ENCODE measurements at places on chromosomes 16 and 17. TPM values are rescaled to one million over a fixed set of nuclear protein-coding genes. Genes with fewer than 3 reads are reported as not detected.

DNA sequence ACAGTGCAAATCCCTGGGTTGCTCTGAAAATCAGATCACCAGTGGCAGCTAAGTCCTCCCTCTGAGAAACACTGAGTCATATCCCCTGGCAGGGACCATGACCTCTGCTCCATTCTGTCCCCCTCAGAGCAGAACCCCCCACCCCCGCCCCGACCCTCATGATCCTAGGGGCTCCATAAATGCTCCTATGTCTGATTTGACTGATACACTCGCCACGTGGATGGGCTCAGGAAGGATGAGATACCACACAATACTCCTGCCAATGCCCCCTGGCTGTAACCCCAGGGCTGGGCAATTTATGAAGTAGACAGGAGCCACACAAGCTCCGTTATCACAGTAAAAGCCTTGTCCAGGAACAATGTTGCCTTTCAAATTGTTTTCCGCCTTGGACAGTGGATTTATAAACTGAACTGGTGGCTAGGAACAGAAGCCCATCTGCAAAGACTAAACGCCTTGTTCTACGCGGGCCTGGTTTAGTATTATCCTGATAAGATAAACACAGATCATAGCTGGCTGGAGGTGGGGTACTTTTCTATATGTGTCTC, 394.8 kb downstream of the SLC39A11 start:
- DNase-seq: no peak

- DNase-seq: peak; percentile 44
These were observed at the start of gene CPNE2 for GRCh38 chr16:57091975-57092785. Gene CPNE2, plus strand, starts transcription at chr16:57092583. Its CDS starts 18,160 bp downstream, at chr16:57110743.

Gene VMO1
- total RNA-seq: not detected

GRCh38 chr17:45814622-45815606, 29.8 kb upstream of the SPPL2C start:
- DNase-seq: no peak

- DNase-seq: no peak
These were observed 2.4 kb downstream of the UTS2R start for GRCh38 chr17:82373731-82374625.

GRCh38 chr16:17691899-17692176, 221.1 kb upstream of the XYLT1 start:
- no peak for DNase-seq

DNA sequence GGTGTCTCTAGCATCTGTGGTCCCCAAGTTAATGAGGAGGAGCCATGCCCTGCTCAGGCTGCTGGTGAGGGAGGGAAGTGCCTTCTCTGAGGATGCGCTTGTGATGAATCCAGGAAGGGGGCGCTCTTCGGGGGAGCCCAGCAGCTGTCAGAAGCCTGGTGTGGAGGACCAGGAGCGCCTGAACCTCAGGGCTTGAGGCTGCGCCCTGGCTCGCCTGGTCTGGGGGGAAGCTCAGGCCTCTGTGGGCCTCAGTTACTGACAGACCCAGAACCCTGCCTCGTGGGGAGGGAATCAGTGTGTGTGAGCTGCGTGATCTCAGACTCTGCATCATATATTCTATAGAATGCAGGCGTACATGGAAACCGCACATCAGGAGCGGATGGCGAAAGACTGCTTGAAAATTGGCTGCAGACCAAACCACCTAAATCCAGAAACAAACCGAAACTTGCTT, 126.1 kb downstream of the SEC14L1 start:
- DNase-seq: no peak

DNA sequence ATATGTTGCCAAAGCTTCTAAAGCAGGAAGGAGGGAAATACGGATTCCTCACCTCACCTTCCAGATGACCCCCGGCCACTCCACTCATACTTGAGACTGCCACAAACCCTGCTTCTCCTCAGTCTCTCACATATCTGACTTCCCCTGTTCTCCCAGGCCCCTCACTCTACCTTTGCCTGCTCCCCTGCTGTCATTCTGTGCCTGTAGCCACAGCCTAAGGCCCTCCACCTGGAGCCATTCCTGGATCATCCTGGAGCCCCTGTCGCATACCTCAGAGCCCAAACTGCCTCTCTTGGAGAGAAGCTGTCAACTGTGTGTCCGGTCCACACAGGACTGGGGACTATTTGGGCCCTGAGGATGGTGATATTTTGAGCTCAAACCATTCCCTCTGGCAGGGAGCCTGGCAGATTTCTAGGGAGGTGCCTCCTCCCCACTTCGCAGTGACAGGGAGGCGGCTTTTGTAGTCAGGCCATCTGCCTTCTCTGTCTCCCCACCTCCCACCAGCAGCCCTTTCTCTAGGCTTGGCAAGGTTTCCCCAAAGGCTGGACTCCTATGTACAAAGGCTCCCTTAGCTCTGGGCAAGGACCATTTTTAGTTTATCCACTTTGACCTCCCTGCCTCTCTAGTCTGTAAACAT, 2.3 kb upstream of the MED24 start:
- DNase-seq: no peak

Gene GPT2
- 18.1 TPM for total RNA-seq

Gene PLXDC1
- 4.5 TPM for total RNA-seq

DNA sequence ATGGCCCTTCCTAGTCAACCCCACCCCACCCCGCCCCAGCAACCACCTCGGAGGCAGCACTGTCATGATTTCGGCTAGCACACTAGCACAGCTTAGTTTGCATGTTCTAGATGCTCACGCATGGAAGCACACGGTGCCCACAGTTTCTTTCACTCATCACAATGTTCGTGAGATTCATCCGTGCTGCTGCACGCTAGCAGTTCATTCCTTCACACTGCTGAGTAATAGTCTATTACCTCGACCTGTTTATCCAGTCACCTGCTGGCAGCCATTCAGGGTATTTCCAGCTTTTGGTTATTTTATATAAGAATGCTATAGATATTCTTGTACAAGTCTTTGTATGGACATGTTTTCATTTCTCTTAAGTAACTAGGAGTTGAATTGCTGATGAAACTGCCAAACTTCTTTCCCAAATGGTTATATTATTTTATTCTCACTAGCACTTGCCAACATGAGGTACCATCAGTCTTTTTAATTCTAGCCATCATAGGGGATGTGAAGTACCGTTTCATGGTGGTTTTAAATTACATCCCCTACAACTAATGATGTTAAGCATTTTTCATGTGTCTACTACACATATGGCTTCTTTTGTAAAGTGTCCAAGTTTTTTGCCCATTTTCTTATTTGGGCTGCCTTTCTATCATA, 75.7 kb downstream of the CYTH1 start:
- DNase-seq: no peak

DNA sequence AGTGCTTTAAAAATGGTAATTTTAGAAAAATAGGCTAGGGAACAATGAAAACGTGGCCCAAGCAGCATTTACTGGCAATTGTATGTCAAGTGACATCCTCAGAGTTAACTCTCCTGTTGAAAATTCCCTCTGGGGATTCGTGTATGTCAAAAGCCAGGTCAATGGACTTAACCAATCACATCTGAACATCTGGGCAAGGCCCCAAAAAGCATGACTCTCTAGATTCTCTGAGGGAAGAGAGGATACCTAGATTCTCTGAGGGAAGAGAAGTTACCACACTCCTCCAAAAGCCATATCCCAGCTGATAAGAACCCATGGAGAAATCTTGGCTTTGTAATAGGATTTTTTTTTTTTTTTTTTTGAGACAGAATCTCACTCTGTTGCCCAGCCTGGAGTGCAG, 23.5 kb downstream of the NFE2L1 start:
- no peak for DNase-seq

Gene KRT27
- not detected for total RNA-seq

Gene PRSS36
- total RNA-seq: 8.1 TPM

Data from gastrocnemius medialis (tissue), 4 donors.